ENCODE measurements at places on chromosomes 5 and 9.

DNA sequence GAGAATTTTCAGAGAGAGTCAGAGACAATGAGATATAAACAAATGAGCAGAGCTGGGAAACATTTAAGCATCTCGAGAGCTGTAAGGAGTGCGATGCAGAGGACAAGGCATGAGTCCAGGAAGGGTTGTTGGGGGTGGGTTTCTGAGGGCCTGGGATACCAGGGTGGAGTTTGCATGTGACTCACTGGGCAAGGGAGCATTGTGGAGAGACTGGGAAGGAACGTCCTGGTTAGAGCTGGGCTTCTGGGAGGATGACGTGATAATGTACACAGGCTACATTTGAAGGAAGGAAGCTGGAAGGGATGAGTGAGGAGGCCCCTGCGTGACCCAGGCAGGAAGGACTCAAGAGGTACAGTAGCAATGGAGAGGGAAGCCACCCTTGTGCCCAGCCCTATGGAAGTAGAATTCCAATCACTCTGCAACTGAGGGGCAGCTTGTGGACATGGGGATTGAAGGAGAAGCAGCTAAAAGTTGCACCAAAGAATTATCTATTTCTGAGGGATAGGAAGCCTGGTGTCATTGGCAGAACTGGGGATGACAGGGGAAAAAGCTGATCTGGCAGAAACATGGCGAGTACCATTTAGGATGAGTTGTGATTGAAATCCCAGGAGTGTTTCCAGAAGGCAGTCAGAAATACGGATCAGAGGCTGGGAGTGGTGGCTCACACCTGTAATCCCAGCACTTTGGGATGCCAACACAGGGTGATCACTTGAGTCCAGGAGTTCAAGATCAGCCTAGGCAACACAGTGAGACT is 59.3 kb upstream of the AFAP1L1 start:
- peak; percentile 97 for DNase-seq

- no peak for DNase-seq
These were observed 10.3 kb downstream of the SMC2 start for GRCh38 chr9:104104360-104104759.

GRCh38 chr5:51172903-51173626 is 210.2 kb upstream of the ISL1 start:
- DNase-seq, result no peak

- no peak for DNase-seq
These were observed 93.0 kb downstream of the PCSK5 start for GRCh38 chr9:75983319-75984045.

GRCh38 chr5:85732185-85732584 is 885.6 kb upstream of the COX7C start:
- DNase-seq, result no peak

DNA sequence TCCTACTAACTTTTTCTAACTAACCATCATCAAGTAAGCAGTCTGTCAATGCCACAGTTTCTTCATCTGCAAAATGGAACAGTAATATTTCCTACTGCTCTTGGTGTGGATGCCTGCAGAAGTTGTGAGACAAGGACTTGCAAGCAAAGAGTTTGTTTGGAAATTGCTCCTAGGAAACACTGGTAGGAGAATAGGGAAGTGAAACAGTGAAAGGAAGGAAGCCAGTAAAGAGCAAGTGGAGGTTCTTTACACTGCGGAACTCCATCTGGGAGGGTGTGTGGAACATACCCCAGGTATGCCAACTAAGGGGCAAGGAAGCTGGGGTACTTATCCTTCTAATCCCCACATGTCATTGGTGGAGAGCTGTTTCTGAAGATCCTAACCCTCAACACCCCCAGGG is 119.9 kb downstream of the FOXD1 start:
- no peak for DNase-seq

- DNase-seq, result no peak
These were observed 8.0 kb downstream of the TGFBR1 start for GRCh38 chr9:99112750-99113413.

GRCh38 chr9:4381744-4382143 is 81.9 kb upstream of the GLIS3 start:
- no peak for DNase-seq

GRCh38 chr5:31901807-31902530 is 263.0 kb downstream of the PDZD2 start:
- no peak for DNase-seq

- DNase-seq, result no peak
These were observed 60.8 kb downstream of the SEMA4D start for GRCh38 chr9:89436963-89437625.

DNA sequence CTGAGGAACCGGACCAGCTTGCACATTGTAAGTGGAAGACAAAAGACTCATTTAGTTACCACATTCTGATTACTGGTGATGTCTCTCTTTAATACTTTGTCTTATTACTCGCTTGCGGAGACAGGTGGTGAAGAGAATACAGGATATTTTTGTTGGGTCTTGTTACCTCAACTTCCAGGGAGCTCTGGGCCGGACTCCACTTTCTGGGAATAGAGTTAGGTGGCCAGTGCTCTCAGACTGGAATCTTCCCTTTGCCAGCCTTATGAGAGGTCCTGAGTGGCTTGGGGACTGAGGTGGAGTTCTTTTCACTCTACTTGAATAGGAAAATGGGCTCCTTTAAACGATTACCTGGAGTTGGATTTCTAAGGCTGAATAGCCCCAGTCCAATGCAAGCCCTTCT is 33.3 kb upstream of the SPRY4 start:
- no peak for DNase-seq

DNA sequence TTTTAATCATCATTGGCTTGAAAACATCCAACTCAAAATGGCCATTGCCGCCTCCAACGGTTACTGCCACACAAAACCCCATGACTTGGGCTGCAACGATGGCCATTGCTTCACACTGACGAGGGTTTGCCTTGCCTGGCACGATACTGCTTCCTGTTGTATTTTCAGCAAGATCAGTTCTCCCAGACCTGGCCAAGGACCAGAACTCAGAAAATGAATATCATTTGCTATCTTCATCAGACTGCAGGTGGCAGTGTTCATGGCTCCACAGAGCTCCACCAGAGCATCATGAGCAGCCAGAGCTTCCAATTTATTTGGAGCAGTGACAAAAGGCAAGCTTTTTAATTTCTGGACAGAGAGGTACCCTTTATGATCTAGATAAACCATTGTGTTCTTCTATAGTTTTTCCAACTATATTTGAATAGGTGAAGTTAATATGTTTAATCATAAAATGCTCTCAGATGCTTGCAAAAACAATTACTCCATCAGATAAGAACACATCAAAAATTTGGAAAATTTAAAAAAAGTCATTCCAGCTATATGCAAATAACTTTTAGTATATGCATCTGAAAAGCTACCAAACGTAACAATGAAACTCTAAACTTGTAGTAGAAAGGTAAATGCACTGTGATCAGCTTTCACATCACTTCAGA is 10.4 kb downstream of the AMACR start:
- DNase-seq, result peak; percentile 82

- DNase-seq, result no peak
These were observed 3.9 kb upstream of the LMX1B start for GRCh38 chr9:126609711-126610388.

GRCh38 chr5:56676091-56676768 is 139.1 kb upstream of the MAP3K1 start:
- no peak for DNase-seq

- no peak for DNase-seq
These were observed 44.0 kb upstream of the NCS1 start for GRCh38 chr9:130128251-130128650.

- DNase-seq, result peak; percentile 5
These were observed 58.1 kb downstream of the STARD4 start for GRCh38 chr5:111454198-111454622.

DNA sequence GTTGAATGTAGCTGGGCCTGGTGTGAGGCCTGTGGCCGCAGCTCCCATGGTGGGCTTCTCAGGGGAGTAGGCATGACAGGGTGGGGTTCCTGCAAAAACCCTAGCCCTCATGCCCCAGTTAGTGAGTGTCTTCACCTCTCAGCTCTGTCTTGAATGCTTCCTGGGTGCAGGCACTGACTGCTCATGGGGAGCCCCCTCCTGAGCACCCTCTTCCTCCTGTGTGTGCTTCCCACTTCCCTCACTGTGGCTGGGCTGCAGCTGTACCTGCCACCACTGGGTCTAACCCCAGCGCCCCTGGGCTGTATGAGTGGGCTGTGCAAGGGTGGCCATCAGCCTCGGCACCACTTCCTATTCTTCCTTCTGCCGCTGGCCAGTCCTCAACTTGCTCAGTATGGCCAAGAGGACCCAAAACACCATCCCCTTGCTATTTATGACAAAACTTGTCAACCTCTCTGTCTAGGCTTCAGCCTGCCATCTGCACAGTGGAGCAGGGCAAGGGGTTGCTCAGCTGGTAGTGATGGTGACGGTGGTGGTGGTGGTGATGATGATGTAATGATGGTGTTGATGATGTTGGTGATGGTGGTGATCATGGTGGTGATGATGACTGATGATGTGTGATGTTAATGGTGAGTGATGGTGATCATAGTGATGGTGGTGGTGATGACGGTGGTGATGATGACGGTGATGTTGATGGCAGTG is 67.5 kb downstream of the RXRA start:
- no peak for DNase-seq

- peak; percentile 16 for DNase-seq
These were observed 204.5 kb downstream of the DENND1A start for GRCh38 chr9:123725389-123725788.

DNA sequence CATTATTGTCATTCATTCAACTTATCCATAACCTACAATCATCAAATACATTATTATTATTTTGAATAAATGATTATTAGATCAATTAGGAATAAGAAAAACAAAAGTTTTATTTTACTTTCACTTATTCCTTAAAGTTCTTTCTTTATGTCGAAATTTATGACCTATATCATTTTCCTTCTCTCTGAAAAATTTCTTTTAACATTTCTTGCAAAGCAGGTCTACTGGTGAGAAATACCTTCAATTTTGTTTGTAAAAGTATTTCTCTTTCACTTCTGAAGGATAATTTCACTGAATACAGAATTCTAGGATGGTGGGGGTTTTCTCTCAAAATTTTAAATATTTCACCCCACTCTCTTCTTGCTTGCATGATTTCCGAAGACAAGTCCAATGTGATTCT is 2.6 kb upstream of the CCNI2 start:
- DNase-seq, result no peak

- DNase-seq, result no peak
These were observed 47.8 kb downstream of the MLANA start for GRCh38 chr9:5938449-5938848.

DNA sequence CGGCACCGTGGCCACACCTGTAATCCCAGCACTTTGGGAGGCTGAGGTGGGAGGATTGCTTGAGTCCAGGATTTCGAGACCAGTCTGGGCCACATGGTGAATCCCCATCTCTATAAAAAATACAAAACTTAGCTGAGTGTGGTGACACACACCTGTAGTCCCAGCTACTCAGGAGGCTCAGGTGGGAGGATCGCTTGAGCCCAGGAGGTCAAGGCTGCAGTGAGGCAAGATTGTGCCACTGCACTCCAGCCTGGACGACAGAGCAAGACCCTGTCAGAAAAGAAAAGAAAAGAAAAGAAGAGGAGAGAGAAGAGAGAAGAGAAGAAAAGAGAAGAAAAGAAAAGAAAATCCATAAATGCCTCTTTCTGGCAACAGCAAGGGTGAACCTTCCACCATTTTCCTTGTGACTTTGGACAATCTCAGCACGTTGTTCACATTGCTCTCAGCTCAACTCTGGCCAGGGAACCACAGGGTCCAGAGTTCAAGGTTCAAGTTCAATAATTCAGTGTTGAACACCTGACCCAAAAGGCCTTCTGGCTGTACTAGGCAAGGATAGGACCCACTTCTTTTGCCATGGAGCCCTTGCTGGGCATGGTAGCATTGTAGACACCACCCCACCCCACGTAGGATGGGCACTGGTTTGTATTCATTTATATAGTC is 14.6 kb upstream of the DUSP1 start:
- no peak for DNase-seq
